RPMI7951 (cell line): ENCODE measurements at places on chromosomes 1 and 21.

DNA sequence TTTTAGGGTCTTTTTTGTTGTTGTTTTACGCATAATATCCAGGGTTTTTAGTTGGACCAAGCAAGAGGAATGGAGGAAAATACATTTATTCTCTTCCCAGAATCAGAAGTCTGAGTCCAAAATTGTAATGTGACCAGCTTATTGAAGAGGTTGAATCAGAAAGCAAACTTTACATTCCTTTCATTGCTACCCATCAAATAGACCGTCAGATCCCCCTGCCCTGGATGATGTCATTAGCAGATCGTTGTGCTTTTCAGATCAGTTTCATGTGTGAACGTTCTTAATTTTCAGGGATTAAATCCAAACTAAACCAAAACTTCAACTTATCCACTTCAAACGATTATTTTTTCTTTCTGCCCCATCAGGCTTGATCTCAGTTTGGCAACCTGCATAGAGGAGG is 85.7 kb upstream of the NGF start:
- no peak for DNase-seq

- peak; percentile 76 for DNase-seq
These were observed 860 bp downstream of the TMEM63A start for GRCh38 chr1:225881081-225881958.

GRCh38 chr1:183837062-183837461 is 32.1 kb downstream of the RGL1 start:
- no peak for DNase-seq

GRCh38 chr1:201795066-201795465 is 33.9 kb upstream of the IPO9 start:
- DNase-seq, result peak; percentile 28

- DNase-seq, result no peak
These were observed 6.7 kb downstream of the SLC19A1 start for GRCh38 chr21:45535341-45536081.

DNA sequence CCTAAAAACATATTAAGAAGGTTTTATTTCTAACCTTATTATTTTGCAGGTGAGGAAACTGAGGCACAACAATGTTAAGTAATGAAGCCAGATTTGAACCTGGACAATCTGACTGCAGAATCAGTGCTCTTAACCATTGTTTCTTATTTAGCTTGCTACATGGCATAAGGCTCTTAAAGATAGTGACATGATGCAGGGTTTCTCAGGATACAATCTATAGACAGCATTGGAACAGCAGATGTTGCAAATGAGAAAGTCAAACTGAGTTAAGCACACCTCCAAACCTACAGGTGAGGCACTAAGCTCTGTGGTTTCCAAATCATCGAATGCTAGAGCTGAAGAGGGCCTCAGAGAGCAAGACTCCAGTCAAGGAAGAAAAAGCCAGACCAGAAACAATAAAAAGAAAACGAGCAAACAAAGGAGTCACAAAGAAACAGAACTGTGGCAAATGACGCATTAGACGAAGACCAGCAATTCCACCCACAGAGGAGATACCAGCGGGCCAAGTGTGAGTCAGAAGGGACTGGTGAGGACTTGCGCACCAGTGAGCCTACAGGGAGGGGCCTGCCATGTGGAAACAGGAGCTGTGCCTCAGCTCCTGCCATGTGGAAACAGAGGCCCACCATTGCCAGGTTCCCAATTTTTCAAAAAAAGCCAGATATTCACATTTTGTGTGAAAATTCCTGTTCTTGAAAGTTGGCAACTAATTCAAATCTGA is 14.4 kb downstream of the CD58 start:
- DNase-seq, result peak; percentile 98

- no peak for DNase-seq
These were observed 20.1 kb downstream of the RAP1A start for GRCh38 chr1:111639602-111640198.

DNA sequence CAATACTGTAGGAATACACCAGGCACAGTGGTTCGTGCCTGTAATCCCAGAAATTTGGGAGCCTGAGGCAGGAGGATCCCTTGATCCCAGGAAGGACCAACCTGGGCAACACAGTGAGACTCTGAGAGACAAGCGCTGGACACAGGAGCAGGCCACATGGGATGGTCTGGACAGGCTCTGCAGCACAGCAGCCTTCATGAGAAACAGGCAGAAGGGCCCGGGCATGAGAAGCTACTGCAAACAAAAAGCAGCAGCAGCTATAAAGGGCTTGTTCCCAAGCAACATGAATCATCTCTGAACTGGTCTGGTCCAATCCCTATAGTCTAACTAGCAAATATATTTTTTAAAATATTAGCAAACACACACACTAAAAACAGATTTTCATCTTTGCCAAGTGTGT is 35.5 kb upstream of the SLAMF9 start:
- DNase-seq, result no peak

- DNase-seq, result no peak
These were observed 112.1 kb downstream of the HLCS start for GRCh38 chr21:36854391-36854790.

DNA sequence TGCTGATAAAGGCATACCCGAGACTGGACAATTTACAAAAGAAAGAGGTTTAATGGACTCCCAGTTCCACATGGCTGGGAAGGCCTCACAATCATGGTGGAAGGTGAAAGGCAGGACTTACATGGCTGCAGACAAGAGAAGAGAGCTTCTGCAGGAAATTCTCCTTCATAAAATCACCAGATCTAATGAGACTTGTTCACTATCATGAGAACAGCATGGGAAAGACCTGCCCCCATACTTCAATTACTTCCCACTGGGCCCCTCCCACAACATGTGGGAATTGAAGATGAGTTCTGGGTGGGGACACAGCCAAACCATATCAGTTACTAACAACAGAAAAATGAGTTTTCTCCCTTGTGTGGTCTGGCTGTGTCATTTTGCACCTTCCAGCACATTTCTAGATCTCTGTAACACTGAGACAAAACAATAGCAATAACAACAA is 741.4 kb downstream of the KCNT2 start:
- DNase-seq, result no peak

DNA sequence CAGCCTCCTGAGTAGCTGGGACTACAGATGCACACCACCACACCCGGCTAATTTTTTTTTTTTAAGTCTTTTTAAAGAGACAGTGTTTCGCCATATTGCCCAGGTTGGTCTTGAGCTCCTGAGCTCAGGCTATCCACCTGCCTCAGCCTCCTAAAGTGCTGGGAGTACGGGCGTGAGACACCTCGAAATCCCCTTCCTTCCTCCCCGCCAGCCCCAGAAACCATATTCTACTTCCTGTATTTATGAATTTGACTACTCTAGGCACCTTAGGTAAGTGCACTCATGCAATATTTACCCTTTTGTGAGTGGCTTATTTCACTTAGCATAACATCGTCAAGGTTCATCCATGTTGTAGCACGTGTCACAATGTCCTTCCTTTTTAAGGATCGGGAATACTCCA is 6.9 kb upstream of the LRP8 start:
- no peak for DNase-seq

- no peak for DNase-seq
These were observed 371.7 kb downstream of the PTPRC start for GRCh38 chr1:199010492-199010891.

- no peak for DNase-seq
These were observed 65.2 kb downstream of the OBSCN start for GRCh38 chr1:228272831-228273571.

DNA sequence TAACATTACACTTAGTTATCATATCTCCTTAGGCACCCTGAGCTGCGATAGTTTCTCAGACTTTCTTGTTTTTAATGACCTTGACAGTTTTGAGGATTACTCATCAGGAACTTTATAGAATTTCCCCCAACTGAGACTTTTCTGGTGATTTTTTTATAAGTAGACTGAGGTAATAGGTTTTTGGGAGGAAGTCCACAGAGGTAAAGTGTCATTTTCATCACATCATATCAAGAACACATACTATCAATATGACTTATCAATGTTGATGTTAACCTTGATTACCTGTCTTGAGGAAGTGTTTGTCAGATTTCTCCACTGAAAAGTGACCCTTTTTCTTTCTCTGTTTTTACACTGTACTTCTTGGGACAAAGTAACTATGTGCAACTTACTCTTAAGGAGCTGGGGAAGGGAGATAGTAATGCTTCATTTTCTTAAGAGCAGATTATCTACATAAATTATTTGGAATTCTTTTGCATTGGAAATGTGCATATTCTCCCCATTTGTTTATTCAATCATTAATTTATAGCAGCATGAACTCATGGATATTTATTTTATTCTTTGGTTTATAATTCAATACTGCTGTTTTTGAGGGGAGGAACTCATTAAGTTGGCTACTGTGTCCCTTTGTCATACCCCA is 72.8 kb upstream of the HSD17B7 start:
- DNase-seq, result no peak
